Nasal cavity respiratory epithelium epithelial cell of viscerocranial mucosa (primary cell): ENCODE measurements at places on chromosomes 11 and 22. TPM values are rescaled to one million over a fixed set of nuclear protein-coding genes. Genes with fewer than 3 reads are reported as not detected.

The BCO2 gene
- 0.68 and 1.6 TPM in 2 replicates for total RNA-seq

The STARD10 gene
- 142 and 145 TPM in 2 replicates for total RNA-seq

The CRYBB2 gene
- not detected in 2 replicates for total RNA-seq

The MS4A12 gene
- not detected in 2 replicates for total RNA-seq

The MAML2 gene
- 1.0 and 6.8 TPM in 2 replicates for total RNA-seq

The KCTD14 gene
- total RNA-seq, result 1.6 and 2.4 TPM in 2 replicates

The B3GAT1 gene
- total RNA-seq, result under 0.01 TPM in 1 of 2 replicates, not detected in the other

The TMA7B gene
- total RNA-seq, result not detected in 2 replicates

The OR51B5 gene
- not detected in 2 replicates for total RNA-seq

The SLC22A25 gene
- total RNA-seq, result not detected in 2 replicates

The JHY gene
- 2.4 and 6.1 TPM in 2 replicates for total RNA-seq

The FADS1 gene
- total RNA-seq, result 45.5 and 45.8 TPM in 2 replicates

The DLG2 gene
- 0.68 and 0.71 TPM in 2 replicates for total RNA-seq

The MS4A14 gene
- total RNA-seq, result not detected in 2 replicates

The KLHDC7B gene
- total RNA-seq, result 1.0 and 3.9 TPM in 2 replicates

The VPS11 gene
- 28.0 and 31.2 TPM in 2 replicates for total RNA-seq

The PAX6 gene
- 2.1 and 10.5 TPM in 2 replicates for total RNA-seq

The NAALAD2 gene
- not detected in 2 replicates for total RNA-seq

The SYT9 gene
- total RNA-seq, result not detected in 2 replicates

The AGBL2 gene
- 0.34 and 0.78 TPM in 2 replicates for total RNA-seq

The CDC42EP2 gene
- 3.8 and 6.0 TPM in 2 replicates for total RNA-seq

The FZD4 gene
- total RNA-seq, result 0.34 and 2.2 TPM in 2 replicates

The APOL5 gene
- not detected in 2 replicates for total RNA-seq

The OR6T1 gene
- under 0.01 TPM in 1 of 2 replicates, not detected in the other for total RNA-seq

The ISX gene
- not detected in 2 replicates for total RNA-seq

The CTSW gene
- total RNA-seq, result not detected in 2 replicates

The PDE3B gene
- total RNA-seq, result under 0.01 and 0.14 TPM in 2 replicates

The OR51I2 gene
- total RNA-seq, result not detected in 2 replicates
